NCI-H2029 (cell line): ENCODE measurements at places on chromosomes 6 and 20.

DNA sequence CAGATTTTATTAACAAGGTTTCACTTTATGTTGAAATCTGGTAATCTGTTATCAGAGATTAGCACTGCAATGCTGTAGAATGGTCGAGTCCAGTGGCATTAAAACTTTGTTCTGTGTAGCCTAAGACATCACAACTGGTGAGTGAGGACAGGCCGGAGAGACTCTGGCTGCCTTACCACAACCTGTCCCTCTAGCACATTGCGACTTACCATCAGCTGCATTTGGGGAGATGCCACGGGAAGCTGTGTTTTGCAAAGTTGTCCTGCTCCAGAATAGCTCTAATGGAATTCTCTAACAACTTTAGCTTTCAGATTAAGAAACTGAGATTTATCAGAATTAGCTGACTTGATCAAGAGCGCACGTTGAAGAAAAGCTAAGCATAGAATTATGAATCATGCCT lies 493.3 kb downstream of the MAFB start:
- no peak for DNase-seq

GRCh38 chr6:105678516-105678915 lies 275.6 kb upstream of the PREP start:
- DNase-seq, result no peak

DNA sequence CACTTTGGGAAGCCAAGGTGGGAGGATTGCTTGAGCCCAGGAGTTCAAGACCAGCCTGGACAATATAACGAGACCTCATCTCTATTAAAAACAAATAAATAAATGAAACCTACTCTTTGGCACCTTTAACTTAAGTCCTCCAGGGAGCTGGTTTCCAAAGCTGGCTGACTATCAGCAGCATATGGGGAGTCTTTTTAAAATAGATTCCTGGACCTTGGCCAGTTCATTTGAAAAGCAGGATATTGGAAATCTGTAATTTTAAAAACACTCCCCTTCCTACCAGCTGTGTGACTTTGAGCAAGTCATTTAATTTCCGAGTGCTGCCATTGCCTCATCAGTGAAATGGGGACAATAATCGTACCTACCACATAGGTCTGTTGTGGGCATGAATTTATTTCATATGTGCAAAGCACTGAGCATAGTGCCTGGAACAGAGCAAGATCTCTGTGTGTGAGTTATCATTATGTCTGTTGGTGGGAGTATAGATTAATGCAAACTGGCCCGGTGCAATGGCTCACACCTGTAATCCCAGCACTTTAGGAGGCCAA lies 40.9 kb upstream of the PTPN1 start:
- no peak for DNase-seq

GRCh38 chr20:57941604-57942381 lies 232.0 kb upstream of the PMEPA1 start:
- DNase-seq, result peak; percentile 6

DNA sequence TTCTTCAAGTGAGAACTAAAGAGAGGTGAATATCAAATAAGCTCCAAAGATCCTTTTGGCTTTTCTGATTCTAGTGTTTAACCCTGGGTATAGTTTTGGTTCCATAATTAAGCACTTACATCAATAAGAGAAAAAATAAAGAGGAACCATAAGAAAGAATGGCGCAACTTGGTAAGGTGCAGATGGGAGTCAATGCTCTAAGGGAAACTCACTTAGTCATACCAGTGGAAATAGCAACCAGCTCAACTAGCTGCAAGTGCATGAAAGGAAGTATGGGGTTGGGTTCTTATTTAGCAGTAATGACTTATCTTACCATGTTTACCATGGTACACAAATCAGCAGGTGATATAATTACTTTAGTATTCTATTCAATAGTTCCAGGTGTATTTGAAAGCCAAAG lies 296.5 kb upstream of the RUNX2 start:
- DNase-seq, result no peak

- DNase-seq, result no peak
These were observed 162.3 kb downstream of the UTRN start for GRCh38 chr6:144447472-144447871.

DNA sequence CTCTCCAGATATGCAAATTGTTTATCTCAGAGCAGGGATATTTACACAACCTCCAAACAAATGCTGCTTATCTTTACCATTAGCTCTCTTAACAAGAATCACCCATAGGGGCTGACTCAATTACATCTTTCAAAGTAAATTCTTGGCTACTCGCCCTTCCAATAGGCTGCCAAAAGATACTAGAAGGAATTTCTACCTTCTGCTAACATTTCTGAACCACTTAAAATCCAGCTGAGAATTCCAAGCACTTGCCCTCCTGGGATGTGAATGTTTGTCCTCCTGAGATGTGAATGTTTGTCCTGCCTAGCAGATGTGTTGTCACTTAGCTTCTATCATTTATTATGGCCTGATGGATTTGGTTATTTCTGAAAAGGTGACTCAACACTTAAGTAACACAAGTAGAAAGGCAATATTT lies 388.0 kb downstream of the GJA1 start:
- no peak for DNase-seq

DNA sequence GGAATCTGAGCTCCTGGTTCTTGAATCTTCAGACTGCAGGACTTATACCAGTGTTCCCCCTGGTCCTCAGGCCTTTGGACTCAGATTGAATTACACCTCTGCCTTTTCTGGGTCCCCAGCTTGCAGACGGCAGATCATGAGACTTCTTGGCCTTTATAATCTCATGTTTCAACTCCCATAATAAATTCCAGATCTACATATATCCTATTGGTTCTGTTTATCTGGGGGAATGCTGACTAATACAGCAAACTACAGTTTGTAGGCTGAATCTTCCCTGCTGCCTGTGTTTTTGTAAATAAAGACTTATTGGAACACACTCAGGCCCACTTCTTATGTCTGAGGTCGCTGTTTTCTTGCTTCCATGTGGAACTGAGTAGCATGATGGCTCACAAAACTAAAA lies 184.7 kb downstream of the HDGFL1 start:
- DNase-seq, result no peak

DNA sequence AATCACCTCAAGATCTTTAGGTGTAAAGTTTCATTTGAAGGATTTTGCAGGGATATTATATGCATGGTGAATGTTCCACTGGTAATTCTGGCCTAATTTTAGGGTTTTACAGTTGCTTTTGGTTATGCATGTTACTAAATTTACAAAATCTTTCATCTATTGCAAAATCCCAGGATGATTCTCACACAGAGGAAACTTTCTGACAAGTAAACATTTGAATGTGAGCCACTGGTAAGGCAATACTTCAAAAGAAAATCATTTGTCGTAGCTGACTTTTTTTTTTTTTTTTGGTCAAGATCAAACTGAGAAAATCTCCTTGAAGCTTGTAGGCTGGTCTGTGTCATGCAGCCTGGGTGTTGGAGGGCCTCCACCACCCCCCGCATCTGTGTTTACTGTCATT lies 141.9 kb upstream of the EXOC2 start:
- no peak for DNase-seq

DNA sequence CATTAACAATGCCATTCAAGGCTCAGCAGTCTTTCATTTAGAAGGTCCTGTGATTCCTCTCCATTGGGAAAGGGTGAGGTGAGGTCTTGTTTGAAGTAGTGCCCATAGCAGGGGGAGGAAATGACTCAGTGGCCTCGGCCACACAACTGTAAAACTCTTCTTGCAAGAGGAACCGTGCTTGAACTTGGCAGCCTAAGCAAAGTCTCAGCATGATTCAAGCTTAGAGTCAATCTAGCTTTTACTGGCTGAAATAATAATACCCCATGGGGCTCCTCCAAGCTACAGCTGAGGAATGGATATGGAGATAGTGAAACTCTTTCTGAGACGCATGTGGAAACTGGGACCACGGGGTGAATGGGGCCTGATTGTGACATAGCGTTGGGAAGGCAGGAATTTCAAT lies 428.2 kb downstream of the BMP2 start:
- DNase-seq, result no peak

DNA sequence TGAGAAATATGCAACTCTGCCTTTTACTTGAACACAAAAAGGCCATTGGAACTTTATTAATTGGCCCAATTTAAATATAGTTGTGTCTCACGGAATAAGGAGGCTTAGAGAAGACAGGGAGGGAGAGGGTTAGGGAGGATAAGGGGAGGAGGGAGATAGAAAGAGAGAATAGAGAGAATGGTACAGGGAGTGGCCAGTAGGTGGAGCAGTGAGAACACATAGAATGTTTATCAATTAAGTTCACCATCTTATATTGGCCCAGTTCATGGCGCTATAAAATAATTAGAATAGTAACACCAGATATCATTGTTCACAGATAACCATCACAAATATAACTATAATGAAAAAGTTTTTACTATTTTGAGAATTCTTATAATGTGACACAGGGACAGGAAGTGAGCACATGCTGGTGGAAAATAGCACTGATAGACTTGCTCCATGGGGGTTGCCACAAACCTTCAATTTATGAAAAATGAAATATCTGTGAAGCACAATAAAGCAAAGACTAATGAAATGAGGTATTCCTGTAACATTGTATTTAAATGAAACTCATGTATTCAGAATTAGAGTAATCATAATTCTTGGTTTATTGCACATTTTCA lies 374.1 kb upstream of the MANEA start:
- peak; percentile 10 for DNase-seq

DNA sequence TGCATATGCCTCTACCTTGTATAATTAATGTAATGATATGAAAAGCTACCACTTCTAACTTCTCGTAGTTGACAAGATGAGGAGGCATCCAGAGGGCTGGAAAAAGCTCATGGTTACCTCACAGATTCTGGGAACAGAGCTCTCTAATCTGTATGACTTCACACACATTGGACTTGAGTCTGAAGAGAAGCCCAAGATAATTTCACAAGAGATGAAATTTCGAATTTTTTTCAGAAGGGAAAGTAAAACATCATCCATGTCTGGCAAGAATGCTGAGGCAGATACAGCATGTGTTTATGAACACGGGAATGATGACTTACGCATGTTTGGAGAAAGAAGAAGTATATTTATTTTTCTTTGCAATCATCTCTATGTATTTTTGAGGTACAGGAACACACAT lies 141.8 kb upstream of the TENT5A start:
- no peak for DNase-seq

DNA sequence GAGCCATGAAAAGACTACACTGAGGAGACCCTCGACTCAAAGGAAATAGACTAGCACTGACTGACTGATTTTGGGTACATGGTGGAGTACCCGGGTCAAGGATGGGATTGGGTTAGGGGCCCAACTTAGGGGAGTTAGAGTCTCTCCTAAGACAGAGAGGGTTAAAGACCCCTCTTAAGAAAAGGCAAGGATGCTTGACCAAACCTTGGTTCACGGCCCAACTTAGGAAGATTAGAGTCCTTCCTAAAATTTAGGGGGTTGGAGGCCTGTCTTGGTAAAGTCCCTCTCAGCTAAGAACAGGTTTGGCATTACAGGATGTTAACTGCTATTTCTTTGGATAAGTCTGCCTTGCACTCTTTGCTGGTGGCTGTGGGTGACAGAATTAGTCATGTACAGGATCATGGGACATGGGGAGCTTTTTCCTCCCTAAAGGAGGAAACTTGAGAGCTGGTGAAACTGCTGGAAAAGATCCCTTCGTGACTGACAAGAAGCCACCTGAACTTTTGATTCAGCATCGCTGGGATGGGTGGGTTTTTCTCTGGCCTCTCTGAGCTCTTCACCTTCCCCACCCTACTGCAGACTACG lies 12.3 kb upstream of the SLC22A16 start:
- no peak for DNase-seq

- peak; percentile 95 for DNase-seq
These were observed 44.5 kb downstream of the RBM38 start for GRCh38 chr20:57435498-57436222.

DNA sequence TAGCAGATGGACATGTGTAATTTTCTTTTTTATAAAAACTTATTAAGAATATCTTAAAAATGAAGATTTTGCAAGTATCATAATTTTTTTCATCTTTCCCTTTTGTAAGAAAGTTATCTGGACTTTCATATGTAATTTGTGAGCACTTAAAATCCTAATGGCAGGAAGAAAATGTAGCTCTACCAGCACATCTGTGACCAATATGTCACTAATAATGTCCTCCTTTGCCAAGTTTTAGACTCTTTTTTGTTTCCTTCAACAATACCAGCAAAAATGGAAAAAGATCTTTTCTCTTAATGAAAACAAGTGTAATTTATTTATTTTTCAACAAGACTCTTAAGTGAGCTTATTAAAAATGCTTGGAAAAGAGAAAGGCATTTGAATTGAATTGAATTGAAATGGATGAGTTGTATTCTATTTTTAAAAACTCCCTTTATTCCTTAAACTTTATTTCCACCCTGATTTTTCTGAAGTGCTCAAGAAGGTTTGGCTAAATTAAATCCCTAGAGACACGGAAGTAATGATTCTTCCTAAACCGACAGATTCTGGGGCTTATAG lies 110.7 kb downstream of the KIF6 start:
- no peak for DNase-seq

DNA sequence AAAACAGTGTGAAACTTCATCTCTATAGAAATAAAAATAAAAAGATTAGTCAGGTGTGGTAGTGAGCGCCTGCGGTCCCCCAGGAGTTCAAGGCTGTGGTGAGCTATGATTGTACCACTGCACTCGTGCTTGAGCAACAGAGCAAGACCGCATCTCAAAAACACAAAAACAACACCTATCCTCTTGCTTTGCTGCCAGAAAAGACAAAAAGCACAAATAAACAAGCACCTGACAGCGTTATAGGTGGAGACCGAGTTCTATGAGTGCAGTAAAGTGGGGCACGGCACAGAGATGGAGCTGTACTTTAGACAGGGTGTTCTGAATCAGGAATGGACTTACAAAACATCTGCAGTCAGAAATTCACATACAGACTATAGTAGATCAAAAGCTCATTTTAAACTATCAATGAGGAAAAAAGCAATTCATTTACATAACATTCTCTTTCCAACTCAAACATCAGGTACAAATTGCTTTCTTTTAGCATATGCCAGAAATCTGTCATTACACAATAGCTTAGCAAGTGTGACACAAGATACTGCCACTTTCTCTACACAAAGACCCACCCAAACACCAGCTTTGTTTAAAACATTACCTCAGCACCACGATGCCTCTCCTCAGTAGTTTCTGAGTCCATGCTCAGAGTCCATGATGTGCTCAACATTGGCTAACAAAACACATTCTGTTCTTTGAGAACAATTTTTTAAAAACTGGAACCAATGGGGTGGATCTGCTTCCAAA lies 10.1 kb downstream of the EZR start:
- peak; percentile 57 for DNase-seq

GRCh38 chr6:30530014-30530413 lies 26.3 kb downstream of the GNL1 start:
- DNase-seq, result no peak

DNA sequence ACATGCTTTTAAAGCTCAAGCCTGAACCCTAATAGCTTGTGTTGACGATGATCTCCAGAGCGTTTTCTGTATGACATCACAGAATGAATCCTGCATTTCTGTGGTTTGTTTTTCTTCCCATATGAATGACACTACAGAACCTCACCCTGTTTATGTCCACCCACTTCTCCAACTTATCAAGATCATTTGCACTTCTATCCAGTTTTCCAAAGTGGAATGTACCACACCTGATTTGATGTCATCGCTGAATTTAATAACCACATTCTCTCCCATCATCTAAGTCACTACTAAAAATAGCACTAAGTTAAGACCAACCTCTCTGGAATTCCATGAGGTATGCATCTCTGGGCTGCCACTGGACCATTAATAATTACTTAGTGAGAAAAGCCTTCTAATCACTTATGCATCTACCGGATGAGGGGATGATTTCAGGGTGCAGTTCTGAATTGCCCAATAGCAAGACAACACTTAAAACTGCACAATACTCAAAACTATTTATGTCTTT lies 33.3 kb upstream of the CITED2 start:
- no peak for DNase-seq

- no peak for DNase-seq
These were observed 13.4 kb downstream of the ZNF335 start for GRCh38 chr20:45958593-45958992.
